ENCODE measurements at places on chromosomes 16 and 17.

GRCh38 chr16:50269061-50269705 lies 2.8 kb downstream of the ADCY7 start:
- DNase-seq, result no peak

GRCh38 chr16:29775742-29776408 lies 2.2 kb upstream of the ZG16 start:
- no peak for DNase-seq

- peak; percentile 95 for DNase-seq
Measured at GRCh38 chr16:1929578-1930337, 11.5 kb upstream of the HS3ST6 start.

DNA sequence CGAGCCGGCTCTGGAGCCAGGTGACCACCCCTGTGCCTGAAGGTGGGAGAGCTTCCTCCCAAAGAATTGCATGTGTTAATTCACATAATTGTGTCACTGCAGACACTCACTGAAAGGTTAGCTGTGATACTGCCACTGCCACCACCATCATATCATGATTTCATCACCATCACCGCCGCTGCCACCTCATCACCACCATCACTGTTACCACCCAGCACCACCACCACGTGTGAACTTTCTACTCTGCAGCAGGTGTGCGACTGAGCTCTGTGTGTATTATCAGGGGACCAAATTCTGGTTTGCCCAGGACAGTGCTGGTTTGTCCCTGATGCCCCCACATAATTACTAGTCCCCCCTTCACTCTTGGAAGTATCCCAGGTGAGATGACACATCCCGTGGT lies 15.2 kb downstream of the BCAR1 start:
- DNase-seq, result no peak

GRCh38 chr17:81812571-81813370 lies 8.8 kb downstream of the GCGR start:
- no peak for DNase-seq

GRCh38 chr16:86455640-86456039 lies 54.7 kb upstream of the FOXF1 start:
- peak; percentile 21 for DNase-seq

DNA sequence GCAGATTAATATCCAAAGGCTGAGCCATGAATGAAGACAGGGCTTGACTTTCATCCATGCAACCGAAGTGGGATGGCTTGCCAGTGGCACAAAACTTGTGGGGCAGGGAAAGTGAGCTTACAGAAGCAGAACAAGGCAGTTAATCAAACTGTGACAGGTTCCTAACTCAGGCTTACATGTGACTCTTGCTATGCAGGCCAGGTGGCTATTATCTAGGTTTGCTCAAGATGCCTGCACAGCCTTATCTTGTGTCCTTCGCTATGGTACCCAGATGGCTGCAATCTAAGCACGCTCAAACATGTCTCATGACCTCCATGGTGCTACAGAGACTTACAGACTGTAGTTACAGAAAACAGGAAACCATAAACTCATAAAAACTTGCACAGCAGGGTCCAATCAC lies 8.6 kb upstream of the DNAH9 start:
- no peak for DNase-seq

- no peak for DNase-seq
Measured at GRCh38 chr17:61848896-61849295, 14.4 kb downstream of the BRIP1 start.

- DNase-seq, result no peak
Measured at GRCh38 chr17:32805029-32805976, 71.6 kb downstream of the MYO1D start.

DNA sequence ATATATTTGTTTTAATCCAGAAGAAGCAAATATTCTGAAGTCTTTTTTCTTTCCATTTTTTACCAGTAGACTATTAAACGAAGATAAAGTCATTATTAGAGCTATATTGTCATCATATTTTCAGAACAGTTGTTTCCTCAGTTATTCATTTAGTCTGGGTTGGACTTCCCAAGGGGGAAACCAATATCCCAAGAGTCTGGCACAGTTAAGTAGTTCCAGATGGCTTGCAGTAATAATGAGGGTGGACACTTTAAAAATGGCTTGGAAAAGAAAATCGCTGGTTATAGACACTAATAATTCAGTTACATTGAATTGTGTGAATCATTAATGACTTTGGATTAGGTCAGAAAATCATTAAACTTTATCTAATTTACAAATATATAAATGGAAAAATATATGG lies 3.9 kb downstream of the PPM1E start:
- DNase-seq, result peak; percentile 24

- peak; percentile 40 for DNase-seq
Measured at GRCh38 chr17:82242977-82243647, 14.3 kb downstream of the SLC16A3 start.

GRCh38 chr16:49576941-49577340 lies 203.3 kb downstream of the C16orf78 start:
- DNase-seq, result no peak

DNA sequence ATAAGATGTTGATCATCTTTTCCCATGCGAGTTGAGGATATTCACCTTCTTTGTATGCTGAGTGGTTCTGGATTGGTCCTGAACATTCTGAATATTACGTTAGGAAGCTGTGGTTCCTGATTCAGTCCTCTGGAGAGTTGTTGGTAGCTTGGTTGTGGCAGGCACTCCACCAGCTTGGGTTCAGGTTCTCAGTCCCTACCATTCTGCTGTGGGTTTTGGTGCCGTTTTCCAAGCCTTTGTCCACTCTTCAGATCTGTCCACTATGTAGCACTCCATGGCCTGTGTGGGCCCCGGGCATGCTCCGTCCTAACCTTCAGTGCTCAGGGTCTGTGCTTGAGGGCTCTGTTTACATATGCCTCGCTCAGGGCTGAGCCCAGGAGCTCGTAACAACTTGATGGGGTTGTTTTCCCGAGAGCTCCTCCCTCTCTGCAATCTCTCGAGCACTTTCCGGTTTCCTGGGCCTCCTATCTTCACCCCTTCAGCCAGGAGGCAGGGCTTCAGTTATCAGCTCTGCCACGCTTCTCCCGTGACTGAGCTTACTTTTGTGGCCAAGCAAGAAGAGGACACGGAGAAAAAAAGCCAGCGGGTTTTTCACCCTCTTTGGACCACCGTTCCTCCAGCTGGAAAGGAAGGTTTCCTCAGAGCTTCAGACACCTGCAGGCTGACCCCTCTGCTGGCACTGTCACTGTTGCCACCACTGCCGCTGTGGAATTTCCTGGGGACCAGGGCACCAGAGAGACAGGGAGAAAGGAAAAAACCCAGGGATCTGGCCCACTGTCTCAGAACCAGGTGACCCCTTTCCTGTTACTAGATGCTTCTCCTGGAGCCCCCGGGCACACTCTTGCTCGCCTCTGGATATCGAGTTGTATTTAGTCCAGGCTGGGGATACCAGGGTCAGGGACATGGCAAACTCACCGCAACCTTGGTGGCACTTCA lies 19.6 kb downstream of the KIAA0513 start:
- DNase-seq, result no peak

DNA sequence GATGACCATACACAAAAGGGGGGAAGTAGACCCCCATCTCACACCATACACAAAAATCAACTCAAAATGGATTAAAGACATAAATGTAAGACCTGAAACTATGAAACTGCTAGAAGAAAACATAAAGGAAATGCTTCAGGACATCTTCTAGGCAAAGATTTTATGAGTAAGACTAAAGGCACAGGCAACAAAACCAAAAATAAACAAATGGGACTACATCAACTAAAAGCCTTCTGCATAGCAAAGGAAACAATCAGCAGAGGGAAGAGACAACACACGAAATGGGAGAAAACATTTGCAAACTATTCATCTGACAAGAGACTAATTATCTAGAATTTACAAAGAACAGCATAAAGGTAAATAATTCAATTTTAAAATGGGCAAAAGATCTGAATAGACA lies 152.1 kb downstream of the AXIN2 start:
- no peak for DNase-seq

DNA sequence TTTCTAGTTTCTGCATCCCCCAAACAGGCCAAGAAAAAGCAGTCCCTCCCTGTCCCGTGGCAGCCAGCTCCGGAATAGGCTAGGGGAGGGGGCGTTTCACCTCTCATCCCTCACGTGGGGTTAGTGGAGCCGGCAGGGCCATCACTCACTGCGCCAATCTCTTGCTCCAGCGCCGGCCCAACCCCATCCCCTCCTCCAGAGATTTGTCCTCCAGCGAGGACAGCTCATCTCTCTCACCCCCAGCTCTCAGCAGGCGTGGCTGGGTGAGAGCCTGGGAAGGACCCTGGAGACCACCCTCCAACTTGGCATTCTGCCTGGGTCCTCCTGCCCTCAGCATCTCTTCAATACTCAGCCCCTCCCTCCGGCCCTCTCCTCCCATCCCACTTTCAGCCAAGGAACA lies 74.1 kb downstream of the TMEM132E start:
- DNase-seq, result no peak

DNA sequence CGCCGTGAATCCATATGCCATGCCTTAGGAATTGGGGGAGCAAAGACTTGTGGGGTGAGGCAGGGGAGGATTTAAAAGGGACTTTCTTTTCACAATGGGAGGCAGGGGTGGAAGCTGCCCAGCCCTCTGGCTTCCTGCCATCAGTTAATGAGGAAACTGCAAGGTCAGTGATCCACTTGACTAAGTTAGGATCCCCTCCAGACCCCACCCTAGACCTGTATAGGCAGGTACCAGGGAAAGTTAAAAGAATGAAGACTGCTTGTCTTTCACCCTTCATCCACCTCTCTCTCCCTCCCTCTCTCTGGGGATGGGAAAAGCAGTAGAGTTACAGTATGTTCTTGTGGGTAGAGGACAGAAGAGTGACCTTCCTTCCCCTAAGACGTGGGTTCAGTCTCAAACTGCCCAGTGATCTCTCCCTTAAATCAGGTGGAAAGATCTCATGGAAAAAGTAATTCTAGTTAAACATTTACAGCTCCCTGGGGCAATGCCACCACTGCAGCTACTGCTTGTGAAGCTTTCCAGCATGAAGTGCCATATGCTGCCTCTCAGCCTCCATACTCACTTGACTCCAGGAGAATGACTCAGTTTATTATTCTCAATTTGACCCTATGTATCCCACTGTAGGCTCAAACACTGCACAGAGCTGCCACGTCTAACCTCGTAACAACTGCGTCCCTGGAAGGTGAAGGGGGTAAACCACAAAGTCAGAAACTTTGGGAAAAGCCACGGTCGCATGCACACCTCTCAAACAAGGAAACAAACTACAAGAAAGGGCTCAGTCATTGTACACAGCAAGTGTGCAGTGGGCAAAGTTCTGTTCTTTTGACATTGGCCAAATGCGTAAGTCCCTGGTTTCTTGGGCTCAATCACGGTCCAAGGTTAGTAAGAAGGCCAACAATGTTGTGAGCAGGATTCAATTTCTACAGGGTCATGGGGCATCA lies 1.2 kb downstream of the COA3 start:
- no peak for DNase-seq

- no peak for DNase-seq
Measured at GRCh38 chr17:51422634-51423033, 162.3 kb downstream of the UTP18 start.

GRCh38 chr17:64332502-64332901 lies 58.2 kb downstream of the PECAM1 start:
- no peak for DNase-seq

- no peak for DNase-seq
Measured at GRCh38 chr17:30433514-30433913, 43.7 kb upstream of the GOSR1 start.

- no peak for DNase-seq
Measured at GRCh38 chr16:11806721-11807120, 9.7 kb upstream of the ZC3H7A start.

DNA sequence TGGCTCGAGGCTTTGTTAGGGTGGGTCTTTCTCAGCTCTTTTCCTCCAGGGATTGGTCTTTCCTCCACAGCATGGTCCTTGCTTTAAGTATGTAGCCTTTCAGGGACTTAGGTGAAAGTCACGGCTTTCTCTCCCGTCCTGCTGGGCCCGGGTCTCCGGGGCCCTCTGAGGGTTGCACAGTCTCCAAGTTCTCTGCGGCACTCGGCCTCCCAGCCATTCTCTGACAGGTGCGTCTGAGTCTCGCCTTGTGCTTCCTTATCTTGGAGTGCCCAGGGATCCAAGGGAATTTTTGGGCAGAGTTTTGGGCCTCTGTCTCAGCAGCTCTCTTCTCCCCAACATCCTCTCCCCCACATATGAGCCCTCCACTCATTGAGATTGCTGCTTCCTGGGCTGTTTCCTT lies 36.6 kb downstream of the ZNF750 start:
- DNase-seq, result no peak

DNA sequence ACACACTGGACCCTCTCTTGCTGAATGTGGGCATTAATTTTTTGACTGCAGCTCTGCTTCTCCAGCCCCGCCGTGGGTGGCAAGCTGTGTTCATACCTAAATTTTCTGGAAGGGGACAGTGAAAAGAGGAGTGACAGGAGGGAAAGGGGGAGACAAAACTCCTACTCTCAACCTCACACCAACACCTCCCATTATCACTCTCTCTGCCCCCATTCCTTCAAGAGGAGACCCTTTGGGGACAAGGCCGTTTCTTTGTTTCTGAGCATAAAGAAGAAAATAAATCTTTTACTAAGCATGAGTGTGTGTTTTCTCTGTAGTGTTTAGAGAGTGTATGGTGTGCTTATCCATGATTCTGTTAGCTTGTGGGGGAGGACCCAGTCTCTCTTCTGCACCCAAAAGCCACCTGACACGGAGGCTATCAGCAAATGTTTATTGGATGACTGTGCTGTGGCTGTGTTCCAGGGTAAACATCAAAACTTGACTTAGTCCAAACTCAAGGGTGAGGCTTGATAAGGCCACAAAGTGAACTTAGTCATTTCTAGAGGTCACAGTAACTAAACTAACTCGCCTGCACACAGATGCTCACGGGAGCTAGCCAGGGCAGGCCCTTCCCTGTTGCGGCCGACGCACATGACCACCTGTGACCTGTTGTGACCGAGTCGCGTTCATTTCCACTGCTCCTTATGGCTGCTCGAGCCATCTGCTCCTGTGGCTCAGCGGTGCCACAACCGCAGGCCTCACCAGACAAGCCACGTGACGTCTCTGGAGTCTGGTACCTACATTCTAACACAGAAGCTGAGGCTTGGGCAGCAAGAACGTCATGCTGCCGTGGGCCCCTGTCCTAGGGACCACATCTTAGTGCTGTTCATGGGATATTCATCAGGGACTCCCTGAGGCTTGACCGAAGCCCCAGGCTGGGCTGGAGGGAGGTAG lies 9.8 kb upstream of the MED11 start:
- no peak for DNase-seq

DNA sequence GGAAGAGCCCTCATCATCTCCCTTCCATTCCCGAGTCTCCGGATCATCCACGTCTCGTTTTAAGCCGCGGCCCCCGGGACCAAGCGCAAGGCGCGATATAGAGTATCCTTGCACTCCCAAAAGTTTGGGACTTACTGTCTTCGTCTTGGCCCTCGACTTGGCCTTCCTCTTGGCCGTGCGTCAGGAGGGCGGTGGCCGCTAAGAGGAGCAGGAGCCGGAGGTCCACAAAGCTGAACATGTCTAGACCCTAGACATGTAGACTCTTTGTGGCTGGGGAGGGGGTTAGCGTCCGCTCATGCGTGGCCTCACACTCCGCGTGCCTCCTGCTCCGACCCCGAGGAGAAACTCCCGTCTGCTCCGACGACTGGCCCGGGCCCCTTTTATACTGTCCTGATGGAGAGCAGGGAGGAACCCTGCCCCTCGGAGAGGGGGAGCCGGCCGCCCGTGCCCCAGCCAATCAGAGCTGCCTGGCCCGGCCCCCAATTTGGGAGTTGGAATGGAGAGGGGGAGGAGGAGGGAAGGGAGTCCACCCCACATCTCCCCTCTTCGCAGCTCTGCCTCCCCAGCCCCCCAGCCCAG lies at the start of gene COL1A1:
COL1A1 (minus strand) TSS at position 356 of the 579 bp plus-strand sequence; CDS start at position 238, 118 bp downstream.
- DNase-seq, result peak; percentile 87
